Activated T-cell treated with anti-CD3 and anti-CD28 coated beads for 24 hours (primary cell): ENCODE measurements at places on chromosomes 1 and 21.

DNA sequence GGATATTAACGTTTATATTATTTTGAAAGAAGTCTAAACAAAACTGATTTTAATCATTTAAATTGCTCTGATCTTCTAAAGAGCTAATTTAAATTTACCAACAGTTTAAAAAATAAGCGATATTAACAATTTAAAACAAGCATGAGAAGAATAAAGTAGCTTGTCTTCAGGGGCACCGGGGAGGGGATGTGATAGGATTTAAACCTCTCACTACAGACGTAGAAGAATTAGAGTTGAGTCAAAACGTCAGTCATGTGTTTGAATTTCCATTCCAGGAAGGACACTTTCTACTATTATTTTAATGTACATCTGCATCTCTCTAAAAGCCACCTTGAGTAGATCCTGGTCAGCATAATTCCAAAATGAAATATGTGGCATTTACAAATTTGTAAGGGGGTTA is 58.2 kb upstream of the TPTE start:
- DNase-seq, result no peak

- no peak for DNase-seq
Measured at GRCh38 chr1:94858276-94858675, 38.1 kb downstream of the SLC44A3 start.

GRCh38 chr1:2506901-2507565 is 19.4 kb downstream of the PANK4 start:
- DNase-seq, result no peak

GRCh38 chr21:45301521-45302081 is 13.9 kb upstream of the POFUT2 start:
- DNase-seq, result no peak

- DNase-seq, result no peak
Measured at GRCh38 chr1:205974712-205975111, 28.5 kb downstream of the RAB7B start.

DNA sequence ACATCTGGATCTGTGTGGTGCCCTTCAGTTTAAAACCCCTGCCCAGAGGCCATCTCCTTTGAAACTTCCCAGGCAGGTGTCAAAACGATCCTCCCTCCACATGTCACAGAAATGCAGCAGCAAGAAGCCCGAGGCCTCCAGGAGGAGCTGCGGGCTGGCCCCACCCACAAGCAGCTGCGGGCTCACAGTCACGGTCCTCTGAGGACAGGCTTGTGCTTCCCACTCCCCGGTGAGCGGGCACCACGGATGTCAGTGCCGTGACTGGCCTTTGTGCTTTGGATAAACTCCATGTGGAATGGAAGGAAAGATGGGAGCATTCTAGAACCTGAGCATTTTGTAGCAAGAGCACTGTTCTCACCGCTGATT is 65.8 kb downstream of the SIK1 start:
- no peak for DNase-seq

GRCh38 chr21:27060190-27060589 is 93.3 kb upstream of the ADAMTS5 start:
- no peak for DNase-seq

DNA sequence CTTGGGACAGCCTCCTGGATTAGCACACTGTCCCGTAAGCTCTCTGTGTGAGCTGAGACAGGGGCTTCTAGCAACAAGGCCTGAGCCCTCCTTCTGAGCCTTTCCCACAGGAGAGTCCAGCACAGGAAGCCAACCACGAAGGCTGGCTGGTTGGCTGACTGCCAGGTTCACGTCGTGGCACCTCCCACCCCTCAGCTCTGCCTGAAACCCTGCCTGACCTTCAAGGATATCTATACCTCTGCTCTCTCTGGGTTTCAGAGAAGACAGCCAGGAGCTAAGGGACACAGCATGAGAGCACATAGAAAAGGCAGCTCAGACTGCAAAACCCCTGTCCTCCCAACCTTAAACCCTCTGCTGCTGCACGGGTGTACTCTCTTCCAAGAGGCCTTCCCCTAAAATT is 13.9 kb downstream of the DLGAP3 start:
- DNase-seq, result no peak

DNA sequence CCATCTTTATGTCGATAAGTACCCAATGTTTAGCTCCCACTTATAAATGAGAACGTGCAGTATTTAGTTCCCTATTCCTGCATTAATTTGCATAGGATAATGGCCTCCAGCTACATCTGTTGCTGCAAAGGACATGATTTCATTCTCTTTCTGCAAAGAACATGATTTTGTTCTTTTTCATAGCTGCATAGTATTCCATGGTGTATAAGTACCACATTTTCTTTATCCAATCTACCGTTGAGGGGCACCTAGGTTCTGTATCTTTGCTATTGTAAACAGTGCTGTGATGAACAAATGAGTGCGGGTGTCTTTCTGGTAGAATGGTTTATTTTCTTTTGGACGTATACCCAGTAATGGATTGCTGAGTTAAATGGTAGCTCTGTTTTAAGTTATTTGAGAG is 63.0 kb downstream of the HLX start:
- DNase-seq, result no peak

DNA sequence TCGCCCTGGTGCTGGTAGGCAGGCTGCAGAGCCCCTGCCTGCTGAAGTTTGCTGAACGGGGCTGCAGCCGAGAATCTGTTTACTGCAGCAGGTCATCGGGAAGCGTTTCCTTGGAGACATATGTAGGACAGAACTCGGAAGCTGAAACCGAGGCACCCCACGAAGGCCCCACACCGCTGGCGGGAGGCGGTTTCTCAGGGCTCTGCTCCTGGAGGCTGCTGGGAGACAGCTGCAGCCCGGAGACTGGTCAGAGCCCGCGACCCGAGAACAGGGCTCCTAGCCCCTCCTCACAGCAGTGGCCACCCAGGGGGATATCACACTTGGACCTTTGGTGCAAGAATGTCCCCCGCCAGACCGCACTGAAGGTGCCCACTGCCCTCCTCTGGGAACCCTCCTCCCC is 12.7 kb upstream of the PLCH2 start:
- no peak for DNase-seq

- DNase-seq, result no peak
Measured at GRCh38 chr1:59043796-59044195, 253.1 kb upstream of the FGGY start.

DNA sequence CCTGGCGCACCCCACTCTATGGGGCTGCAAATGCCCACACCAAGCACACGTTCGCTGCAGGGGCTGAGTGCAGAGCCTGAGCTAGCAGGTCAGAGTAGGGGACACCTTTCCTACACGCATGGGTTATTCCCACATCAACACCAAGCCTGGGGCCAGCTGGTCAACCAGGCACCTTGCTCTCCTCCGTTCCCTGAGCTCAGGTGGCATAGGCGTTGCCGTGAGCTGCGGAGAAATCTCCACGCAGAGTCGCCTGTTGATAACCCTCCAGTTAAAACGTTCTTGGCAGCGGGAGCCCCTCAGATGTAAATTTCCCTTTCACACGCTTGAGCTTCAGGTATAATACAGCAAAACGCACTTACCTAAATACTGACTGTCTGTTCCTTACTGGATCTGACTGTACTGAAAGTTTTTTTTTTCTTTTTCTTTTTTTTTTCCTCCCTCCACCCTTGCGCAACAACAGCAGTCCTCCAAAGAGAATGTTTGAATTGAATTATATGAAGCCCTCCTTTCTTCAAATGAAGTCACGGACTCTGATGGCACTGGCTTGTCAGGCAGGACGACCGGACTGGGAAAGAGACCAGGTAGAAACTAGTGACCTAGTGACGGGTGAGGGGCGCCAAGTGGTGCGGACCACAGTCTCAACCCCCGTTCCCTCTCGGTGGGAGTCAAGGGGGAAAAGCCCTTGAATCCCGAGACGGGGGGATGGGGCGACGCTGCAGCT is 2.1 kb downstream of the BRINP3 start:
- no peak for DNase-seq

GRCh38 chr1:5611431-5611830 is 380.8 kb downstream of the NPHP4 start:
- DNase-seq, result no peak

GRCh38 chr1:10387677-10388386 is 11.0 kb upstream of the PGD start:
- no peak for DNase-seq

DNA sequence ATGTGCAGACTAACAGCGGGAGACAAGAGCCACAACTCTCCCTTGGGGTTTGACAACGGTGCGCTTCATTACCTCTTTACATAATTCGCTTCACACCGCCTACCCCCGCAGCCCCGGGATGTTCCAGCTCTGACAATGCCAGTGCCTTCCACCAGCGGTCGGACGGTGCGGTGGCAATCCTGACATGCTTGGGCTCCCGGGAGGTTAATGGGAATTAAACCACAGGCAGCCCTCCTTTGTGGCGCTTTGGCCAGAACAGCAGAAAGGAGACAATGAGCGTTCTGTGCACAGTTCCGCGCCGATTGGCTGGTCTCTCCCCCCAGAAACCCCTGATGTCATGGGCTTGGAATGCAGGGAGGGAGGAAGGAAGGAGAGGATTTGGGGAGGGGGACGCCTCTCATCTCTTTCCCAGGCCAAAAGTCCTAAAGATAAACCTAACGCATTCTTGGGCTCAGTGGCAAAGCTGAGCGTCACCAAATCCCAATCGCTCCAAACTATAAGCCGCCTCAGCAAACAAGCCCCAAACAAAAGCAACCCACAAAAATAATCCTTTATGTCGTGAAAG is 1.3 kb downstream of the CNN3 start:
- DNase-seq, result no peak

DNA sequence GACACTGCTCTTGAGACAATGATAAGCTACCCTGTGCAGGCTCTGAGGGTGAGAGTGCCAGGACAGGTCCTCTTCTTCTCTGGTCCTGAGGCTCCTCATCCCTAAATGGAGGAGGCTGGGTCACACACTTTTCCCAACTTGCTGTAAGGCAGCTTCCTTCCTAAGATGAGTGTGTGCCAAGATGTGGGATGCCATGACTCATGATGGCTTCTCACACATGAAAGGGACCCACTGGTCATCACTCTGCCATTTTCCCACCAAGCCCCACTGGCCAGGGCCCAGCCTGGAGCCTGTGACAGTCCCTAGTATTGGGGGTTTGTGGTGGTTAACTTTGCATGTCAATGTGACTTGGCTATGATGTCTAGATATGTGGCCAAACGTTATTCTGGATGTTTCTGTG is 54.4 kb downstream of the CNIH3 start:
- DNase-seq, result no peak
